Activated CD4-positive, alpha-beta T cell treated with anti-CD3 and anti-CD28 coated beads, Interleukin-2, amount 10 ng/mL, durations not matched to agents 24 days and 14 days (primary cell): ENCODE measurements at places on chromosomes 5 and 9. TPM values are rescaled to one million over a fixed set of nuclear protein-coding genes. Genes with fewer than 3 reads are reported as not detected.

The CCDC69 gene
- 22.7 and 23.2 TPM in 2 replicates for total RNA-seq

The SH3PXD2B gene
- total RNA-seq = 0.16 and 0.19 TPM in 2 replicates

The PHF24 gene
- 0.14 and 0.57 TPM in 2 replicates for total RNA-seq

The RUSC2 gene
- total RNA-seq = 6.9 and 7.9 TPM in 2 replicates

The ALDH7A1 gene
- 1.3 and 1.9 TPM in 2 replicates for total RNA-seq

The TMEM252 gene
- not detected in 2 replicates for total RNA-seq

The RNF14 gene
- 28.8 and 32.2 TPM in 2 replicates for total RNA-seq

The SLC36A2 gene
- not detected in 2 replicates for total RNA-seq

The TEK gene
- total RNA-seq = not detected in 2 replicates

The INIP gene
- 34.2 and 36.2 TPM in 2 replicates for total RNA-seq

The C8G gene
- total RNA-seq = 0.69 and 1.7 TPM in 2 replicates

The SLC25A2 gene
- 0.14 and 0.23 TPM in 2 replicates for total RNA-seq

The CD180 gene
- total RNA-seq = 0.26 and 0.47 TPM in 2 replicates

The CSF1R gene
- 0.14 TPM in 1 of 2 replicates, not detected in the other for total RNA-seq

The CTNNAL1 gene
- 17.8 and 18.8 TPM in 2 replicates for total RNA-seq

The CCDC180 gene
- 0.89 and 1.9 TPM in 2 replicates for total RNA-seq

The TRPM6 gene
- 0.05 TPM in 1 of 2 replicates, not detected in the other for total RNA-seq

The KIF20A gene
- total RNA-seq = 18.0 and 19.7 TPM in 2 replicates

The PCDHGC4 gene
- not detected in 2 replicates for total RNA-seq

The DNAJC18 gene
- total RNA-seq = 34.2 and 38.6 TPM in 2 replicates

The COL15A1 gene
- total RNA-seq = 0.05 and 0.12 TPM in 2 replicates

The GALNT10 gene
- 42.7 and 50.7 TPM in 2 replicates for total RNA-seq
